ENCODE measurements at places on chromosomes 13 and 19.

GRCh38 chr13:63093907-63094469 is 1678.3 kb upstream of the PCDH20 start:
- DNase-seq: no peak

DNA sequence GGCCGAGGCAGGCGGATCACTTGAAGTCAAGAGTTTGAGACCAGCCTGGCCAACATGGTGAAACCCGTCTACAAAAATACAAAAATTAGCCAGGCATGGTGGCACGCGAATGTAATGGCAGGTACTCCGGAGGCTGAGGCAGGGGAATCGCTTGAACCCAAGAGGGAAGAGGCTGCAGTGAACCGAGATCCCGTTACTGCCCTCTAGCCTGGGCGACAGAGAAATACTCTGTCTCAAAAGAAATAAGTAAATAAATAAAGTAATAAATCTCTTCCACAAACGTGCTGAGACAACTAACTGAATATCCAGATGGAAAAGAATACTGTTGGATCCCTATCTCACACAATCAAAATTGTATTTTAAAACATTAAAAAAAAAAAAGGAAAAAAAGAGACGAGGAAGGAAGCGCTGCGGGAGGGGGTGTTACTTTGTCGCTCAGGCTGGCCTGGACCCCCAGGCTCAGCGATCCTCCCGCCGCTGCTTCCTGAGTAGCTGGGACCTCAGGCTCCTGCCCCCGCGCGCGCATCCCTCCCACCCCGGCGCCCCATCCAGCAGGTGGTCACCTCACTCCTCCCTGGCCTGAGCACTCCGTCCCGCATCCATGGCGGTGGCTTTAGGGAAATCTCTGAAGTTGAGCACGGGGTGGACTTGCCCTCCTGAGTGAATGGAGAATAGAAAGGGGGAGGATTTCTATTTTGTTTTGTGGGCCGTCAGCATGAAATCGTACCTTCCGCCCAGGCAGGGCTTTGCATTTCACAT is 628 bp upstream of the ZNF813 start:
- DNase-seq: peak; percentile 52

DNA sequence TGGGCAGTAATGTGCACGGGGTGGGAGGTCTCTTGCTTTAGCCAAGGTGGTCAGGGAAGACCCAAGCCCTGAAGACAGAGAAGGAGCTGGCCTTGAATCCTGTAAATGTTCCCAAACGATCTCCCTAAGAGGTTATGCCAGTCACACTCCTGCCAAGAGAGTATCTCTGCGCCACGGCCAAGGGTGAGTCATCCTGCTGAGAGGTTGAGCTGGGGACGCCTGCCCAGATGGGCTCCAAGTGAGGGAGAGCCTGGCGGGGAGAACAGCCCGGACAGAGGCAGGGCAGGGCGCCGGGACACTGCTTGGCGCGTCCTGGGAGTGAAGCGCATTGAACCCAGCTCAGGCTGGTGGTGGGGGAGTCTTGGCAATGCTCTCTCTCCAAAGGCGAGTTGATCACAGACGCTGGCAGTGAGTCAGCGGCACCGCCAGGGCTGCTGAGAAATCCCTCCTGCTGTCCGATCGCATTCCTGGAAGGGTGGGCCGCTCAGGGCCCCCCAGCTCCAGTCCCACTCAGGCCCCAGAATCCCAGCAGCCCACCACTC is 16.4 kb downstream of the SULT2B1 start:
- DNase-seq: no peak

DNA sequence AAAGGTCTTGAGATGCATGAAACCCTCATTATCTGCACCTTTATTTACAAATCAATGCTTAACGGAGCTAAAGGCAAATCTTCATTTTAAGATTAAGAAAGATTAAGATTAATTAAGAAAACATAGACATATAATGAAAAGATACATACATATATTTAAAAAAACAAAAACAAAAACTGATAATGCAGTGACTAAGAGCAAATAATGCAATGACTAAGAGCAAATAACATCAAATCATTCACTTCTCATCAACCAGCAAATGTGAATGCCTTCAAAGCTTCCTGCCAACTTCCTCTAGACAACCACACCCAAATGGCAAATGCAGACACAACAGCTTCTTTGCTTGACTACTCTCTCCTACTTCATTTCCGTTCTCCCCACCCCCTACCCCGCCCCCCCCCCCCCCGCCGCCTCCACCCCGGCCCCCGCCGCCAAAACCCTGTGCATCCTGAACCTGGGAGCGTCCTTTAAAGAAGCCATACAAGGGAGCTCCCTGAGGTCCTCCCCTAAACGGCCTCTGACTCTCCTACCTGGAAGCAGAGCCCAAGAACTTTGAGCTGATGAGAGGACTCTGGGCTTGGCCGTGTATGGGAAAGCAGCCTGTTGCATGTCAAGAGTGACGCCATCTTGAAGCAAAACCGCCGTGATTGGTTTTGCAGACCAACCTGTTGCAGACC is 24.5 kb downstream of the TEX101 start:
- DNase-seq: no peak

GRCh38 chr13:99572131-99572530 is 70.9 kb downstream of the TM9SF2 start:
- no peak for DNase-seq

DNA sequence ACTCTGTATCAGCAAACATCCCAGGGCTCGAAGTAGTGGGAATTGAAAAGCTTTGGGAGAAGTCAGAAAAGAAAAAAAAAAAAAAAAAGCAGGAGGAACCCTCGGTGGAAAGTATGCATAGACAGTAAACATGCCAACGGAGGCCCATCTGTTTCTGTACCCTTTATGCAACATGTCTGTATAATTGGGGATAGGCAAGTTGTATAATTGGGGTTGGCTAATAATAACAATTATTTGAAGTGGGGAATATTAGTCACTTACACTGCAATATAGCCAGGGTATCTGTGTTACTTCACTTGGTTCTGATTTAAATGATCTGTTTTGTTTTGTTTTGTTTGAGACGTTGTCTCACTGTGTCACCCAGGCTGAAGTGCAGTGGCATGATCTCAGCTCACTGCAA is 12.1 kb upstream of the IGFL4 start:
- DNase-seq: no peak

- no peak for DNase-seq
Measured at GRCh38 chr13:25775986-25776385, 275.8 kb downstream of the SHISA2 start.

- DNase-seq: no peak
Measured at GRCh38 chr19:7858109-7858770, 15.9 kb downstream of the PRR36 start.

- peak; percentile 45 for DNase-seq
Measured at GRCh38 chr19:23116802-23117571, at the start of gene ZNF730. ZNF730 (plus strand) TSS chr19:23117025; CDS start chr19:23117174, 149 bp downstream.

GRCh38 chr19:5358173-5358800 is 17.7 kb upstream of the PTPRS start:
- DNase-seq: no peak

GRCh38 chr19:19900729-19901444 is at the start of gene ZNF93:
ZNF93 (plus strand) TSS chr19:19900946; CDS start chr19:19901089, 143 bp downstream.
- DNase-seq: peak; percentile 80

DNA sequence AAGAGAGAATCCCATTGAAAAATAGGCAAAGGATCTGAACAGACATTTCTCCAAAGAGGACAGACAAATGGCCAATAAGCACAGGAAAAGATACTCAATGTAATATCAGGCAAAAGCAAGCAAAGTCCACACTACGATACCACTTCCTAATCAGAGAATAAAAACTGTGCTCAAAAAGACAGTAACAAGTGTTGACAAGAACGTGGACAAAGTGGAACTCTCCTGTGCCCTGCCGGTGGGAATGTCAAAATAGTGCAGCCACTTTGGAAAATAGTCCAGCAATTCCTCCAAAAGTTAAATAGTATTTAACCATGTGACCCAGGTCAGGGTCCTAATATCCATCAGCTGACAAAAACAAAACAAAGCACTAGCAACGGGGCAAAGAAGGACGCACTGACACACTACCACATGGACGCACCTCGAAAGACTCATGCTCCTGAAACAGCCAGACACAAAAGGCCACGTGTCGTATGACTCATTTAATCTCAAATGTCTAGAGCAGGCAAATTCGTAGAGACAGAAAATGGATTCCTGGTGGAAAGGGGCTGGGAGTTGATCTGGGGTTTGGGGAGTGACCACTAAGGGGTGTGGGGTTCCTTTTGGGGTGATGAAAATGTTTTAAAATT is 5.2 kb downstream of the MIER2 start:
- DNase-seq: no peak

DNA sequence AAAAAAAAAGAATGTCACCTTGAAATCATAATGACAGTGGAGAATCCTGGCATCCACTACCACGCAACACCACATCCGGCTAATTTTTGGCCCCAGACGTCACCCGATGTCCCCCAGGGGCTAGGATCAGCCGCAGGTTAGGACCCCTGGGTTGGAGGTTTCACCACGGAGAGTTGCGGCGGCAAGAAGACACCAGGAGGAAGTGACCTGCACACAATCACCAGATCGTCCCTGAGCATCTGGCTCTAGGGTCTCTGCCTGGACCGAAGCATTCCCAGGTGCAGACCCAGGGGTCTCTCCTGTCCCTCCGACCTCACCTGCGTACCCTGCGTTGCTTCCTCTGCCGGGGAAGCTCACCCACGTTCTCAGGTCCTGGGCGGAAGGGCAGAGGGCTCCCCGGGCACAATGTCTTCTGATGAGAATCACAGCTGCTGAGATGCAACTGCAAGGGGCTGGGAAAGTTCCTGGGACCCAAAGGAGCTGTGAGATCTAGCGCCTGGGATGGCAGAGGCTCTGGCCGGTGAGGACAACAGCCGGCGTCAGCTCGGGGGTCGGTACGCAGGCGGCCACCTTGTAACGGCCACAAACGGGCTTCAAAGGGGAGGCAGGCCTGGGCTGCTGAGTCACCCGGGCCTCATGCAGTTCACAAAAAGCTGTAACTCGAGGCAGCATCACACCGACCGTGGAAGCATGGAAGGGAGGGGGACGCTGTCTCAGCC is 111.2 kb downstream of the GADD45B start:
- DNase-seq: no peak

GRCh38 chr19:45376045-45376724 is 5.8 kb upstream of the ERCC2 start:
- no peak for DNase-seq

DNA sequence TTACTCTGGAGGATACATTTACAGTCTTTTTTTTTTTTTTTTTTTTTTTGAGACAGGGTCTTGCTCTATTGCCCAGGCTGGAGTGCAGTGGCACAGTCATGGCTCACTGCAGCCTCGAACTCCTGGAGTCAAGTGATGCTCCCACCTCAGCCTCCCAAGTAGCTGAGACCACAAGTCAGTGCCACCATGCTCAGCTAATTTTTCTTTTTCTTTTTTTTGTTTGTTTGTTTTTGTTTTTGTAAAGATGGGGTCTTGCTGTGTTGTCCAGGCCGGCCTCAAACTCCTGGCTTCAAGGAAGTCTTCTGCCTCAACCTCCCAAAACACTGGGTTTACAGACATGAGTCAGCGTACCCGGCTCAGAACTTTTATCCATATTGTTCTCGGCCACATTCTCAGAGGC is 64.5 kb downstream of the INSR start:
- no peak for DNase-seq

- no peak for DNase-seq
Measured at GRCh38 chr13:27599845-27600553, 20.3 kb downstream of the LNX2 start.

DNA sequence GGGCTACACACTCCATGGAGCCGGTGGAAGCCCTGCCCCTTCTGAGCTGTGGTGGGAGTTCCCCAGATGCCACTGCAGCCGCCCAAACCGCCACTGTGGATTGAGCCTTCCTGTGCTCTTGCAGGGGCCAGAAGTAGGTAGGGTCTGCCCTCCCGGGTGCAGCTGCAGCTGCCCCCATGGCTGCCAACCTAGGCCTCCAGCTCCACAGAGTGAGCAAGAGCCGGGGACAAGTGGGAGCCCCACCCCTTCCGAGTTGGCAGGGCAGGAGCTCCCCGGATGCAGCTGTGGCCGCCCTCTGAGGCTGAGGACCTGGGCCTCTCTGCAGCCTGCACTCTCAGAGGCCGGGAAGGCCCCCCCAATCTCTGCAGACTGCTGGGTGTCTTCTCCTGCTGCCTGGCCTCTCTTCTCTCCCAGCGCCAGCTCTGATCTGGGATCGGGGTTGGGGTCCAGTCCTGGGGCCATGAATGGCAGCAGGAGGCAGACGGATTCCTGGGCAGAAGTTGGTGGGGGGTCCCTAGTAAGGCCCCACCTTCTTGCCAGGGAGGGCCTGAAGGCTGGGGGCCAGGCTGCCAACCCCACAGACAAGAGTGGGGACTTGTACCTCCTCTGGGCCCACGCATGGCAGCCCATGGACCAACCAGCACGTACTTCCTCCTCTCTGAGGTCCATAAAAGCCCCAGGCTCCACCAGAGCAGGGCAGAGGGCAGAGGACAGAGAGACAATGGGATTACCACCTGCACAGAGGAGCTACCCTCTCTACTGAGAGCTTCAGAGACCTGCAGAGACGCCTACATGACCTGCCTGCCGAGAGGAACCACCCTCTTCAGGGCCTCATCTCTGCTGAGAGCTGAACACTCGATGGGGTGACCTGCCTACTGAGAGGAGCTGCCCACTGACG is 28.9 kb downstream of the AP2S1 start:
- no peak for DNase-seq

DNA sequence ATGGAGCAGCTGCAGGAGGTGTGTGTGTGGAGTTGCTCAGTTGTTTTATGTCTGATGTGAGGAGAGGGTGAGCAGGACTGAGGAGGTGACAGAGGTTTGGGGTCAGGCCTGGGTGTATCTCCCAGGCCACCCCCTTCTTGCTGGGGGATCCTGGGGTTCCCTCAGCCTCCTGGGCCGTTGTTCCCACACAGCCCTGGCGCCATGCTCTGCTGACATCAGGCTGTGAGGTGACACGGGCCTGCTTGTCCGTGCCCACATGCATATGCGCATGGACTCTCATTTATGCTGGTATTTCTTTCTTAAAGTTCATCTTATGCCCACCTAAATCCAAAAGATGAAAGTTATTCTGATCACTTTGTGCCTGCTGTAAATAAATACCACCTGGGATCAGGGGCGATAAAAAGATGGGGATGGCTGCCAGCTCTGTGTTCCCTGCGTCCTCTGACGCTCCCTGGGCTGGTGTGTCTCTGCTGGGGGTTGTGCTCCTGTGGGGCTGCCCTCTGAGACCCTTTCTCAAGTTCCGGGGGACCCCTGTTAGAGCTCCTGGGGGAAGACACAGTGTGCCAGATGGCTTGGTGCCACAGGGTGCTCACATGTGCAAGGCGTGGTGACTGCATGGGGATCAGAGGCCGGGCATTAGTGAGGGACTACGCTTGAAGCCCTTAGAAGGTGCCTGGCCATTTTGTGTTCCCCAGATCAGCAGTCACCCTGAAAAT is 12.6 kb downstream of the NAXD start:
- no peak for DNase-seq

GRCh38 chr19:10648360-10648759 is 5.8 kb upstream of the ILF3 start:
- DNase-seq: no peak

DNA sequence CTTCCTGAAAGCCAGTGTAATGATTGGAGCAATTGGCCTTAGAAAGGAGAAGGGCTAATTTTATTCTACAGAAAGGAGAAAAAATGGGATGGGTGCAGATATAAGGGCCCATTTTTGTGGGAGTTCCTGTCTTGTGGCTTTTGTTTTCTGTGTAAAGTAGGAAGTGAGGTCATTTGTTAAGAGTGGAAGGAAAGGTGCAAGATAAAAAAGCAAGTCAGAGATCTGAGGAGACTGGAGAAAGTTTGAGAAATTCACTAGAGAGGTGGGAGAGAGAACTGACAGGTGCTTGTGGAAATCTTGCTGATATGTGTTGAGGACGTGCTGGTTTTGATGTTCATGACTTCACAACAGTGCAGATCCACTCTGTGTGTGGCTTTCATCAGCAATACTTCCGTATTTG is 349.4 kb downstream of the DLEU7 start:
- DNase-seq: no peak

GRCh38 chr13:48230541-48230940 is 2.5 kb upstream of the ITM2B start:
- DNase-seq: no peak

Measured in NCI-H1930 (cell line).